ENCODE measurements at places on chromosomes 3 and 15.

DNA sequence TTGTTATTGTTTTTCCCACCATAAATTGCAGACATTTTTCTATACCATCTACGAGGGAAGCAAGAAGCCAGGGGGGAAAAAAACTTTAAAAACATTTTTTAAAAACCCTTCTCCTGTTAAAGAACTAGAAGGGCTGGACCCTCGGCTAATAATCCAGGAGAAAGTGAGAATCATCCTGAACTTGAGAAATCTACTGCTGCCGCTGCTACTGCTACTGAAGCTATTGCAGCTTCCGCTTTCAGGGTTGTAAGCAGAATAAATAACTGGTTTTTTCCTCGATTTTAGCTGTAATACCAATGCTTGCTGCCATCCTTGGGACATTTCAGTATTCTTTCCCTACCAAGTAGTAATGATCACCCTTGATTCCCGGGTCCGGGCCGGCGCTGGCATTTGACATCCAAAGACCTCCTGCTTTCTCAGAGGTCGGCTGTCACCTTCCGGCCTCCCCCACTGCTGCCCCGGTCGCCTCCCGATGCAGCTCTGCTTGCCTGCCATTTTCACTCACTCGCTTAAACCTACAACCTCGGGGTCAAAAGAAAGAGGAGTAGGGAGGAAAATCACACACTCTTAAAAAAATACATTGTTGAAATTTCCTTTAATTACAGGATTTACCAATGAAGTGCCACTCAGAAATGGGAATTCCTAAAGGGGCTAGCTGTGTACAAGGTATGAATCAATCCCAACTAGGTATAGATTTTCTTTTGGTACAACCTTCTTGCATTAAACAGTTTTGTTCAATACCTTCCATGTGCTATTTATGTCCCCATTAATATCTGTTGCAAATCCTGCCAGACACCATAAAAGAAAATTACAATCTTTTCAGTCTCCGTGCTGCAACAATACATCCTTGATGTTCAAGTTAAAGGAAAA lies 674 bp upstream of the MECOM start:
- no peak for DNase-seq

GRCh38 chr3:48435774-48436476 lies 4.0 kb downstream of the CCDC51 start:
- DNase-seq, result peak; percentile 52

GRCh38 chr15:84915606-84915958 lies 31.1 kb downstream of the SLC28A1 start:
- DNase-seq, result no peak

- no peak for DNase-seq
Observed at GRCh38 chr3:112741983-112742382, 101.0 kb upstream of the CCDC80 start.

DNA sequence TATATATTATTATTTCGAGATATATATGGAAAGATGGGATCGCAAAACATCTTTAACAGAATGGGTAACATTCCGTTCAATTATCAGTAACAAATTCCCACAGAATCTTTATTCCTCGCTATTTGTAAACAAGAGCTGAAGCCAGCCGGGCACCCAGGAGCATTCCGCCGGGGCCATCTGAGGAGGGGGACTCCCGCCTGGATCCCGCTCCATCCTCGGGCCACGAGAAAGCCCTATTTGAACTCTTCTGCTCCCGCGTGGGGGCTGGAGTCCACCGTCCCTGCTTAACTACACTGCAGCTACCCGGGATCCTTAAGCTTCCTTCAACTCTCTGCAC lies 687 bp downstream of the GPR176 start:
- DNase-seq, result no peak

- no peak for DNase-seq
Observed at GRCh38 chr15:90813796-90814190, 54.6 kb upstream of the FURIN start.

DNA sequence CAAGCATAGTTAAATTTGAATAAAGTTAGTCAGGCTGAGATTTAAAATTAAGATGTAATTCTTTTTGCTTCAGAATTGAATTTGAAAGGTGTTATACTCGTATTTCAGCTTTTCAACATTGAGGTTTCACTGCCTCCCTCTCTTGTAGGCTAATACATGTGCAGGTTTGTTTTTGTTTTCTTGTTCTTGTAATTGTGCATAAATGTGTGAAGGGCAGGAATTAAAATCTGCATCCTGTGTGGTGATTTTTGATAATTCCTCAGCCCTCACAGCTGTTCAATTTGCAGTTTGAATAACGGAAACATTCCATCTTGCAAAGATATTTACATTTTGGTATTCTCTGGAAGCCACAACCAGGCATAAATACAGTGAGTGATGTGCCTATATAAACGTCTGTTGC lies 24.9 kb upstream of the PLSCR1 start:
- DNase-seq, result no peak

GRCh38 chr15:65551183-65551582 lies 20.9 kb downstream of the HACD3 start:
- no peak for DNase-seq

GRCh38 chr3:181176601-181177000 lies 187.1 kb upstream of the DNAJC19 start:
- DNase-seq, result peak; percentile 63

DNA sequence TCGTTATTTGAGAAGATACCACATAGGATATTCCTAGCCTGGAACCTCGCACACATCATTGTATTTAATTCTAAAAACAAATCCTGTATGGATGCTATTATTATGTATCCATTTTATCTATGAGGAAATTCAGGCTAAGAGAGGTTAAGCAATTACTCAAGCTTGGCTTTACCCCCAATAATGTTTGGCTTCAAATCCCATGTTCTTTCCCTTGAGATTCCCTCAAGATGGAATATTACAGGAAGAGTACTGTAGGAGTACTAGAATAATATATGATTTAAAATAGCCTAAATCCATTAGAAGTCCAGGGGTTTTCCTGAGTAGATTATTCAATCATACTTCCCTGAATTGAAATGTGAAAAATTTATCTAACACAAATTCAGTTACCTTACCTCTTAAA lies 630.2 kb downstream of the ZNF385D start:
- no peak for DNase-seq

DNA sequence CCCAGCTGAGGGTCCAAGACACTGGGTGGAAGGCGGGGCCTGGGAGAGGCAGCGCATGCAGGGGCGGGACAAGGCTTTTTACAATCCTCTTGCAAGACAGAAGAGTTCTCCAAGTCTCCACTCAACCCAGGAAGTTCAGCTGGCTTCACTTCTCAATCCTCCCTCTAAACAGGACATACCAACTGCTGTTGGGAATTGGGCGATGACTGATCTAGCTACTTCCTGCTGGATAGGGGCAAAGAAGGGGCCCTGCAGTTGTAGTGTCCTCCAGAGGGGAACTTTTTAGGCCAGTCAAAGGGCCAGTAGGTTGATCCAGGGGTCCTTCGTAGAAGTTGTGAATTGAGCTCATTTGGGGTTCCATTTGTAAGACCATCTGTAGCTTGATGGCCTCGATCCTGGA lies 94.6 kb upstream of the TERB2 start:
- no peak for DNase-seq
